ENCODE measurements at places on chromosomes 16 and 17.

GRCh38 chr17:31882571-31882970 lies 18.9 kb downstream of the UTP6 start:
- no peak for DNase-seq

DNA sequence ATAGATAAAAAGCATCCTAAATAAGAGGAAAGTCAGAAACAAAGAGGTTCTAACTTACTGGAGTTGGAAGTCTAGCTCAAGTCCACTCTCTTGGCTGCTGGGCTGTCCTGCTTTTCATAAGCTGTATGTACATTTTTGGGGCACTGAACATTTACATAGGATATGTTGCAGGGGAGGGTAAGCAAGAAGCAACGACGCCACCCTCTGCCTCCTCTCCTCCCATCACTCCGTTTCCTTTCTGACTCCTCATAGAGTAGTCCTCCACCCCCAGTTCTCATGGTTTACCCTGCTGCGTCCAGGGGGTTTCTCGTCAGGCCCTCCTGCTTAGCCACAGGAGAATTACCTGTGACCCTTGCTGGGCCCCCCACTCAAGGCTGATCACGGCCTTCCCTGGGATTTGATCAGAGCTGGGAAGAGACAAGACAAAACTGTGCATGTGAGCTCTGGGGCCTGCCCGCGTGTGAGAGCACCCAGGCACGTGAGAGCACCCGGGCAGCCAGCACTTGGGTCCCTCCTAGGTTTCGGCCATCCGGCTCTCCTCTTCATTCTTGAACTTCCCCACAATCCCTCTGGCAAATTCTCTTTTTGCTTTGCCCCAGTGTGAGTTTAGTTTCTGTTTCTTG lies 37.1 kb downstream of the TMEM11 start:
- DNase-seq: no peak

- peak; percentile 8 for DNase-seq
Observed at GRCh38 chr16:12504312-12504711, 299.4 kb downstream of the CPPED1 start.

- DNase-seq: no peak
Observed at GRCh38 chr17:36152639-36153120, 23.8 kb downstream of the TBC1D3B start.

DNA sequence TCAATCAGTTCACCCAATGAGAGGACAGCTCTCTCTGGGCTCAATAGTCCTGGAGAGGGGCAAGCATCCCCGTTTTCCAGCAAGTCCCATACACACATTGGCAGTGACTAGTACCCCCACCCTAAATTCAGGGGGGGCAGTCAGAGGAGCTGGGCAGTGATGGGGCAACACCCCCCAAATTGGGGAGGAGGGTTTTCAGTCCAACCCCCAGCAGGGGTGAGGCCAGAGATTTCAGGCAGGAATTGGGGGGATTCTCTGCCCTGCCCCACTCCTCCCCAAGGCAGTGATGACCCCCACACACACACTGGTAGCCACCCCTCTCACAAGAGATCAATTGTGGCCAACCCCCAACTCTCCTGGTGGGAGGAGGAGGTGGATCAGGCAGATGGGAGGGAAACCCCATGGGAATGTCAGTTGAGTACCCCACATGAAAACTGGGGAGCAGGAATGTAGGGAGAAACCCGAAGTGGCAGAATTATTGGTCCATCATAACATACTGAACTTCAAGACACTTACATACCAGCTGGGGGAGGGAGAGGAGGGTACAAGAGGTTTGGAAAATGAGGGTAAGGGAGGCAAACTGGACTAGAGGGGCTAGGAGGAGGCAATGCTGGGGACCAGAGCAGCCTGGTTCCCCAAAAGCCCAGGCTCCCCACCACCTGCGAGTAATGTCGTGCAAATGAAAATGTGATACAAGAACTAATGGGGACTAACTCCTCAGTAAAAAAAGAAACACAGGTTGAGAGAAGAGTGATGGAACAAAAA lies 3.1 kb downstream of the VAMP2 start:
- DNase-seq: no peak

GRCh38 chr17:6517062-6517461 lies 39.3 kb downstream of the PITPNM3 start:
- DNase-seq: no peak

DNA sequence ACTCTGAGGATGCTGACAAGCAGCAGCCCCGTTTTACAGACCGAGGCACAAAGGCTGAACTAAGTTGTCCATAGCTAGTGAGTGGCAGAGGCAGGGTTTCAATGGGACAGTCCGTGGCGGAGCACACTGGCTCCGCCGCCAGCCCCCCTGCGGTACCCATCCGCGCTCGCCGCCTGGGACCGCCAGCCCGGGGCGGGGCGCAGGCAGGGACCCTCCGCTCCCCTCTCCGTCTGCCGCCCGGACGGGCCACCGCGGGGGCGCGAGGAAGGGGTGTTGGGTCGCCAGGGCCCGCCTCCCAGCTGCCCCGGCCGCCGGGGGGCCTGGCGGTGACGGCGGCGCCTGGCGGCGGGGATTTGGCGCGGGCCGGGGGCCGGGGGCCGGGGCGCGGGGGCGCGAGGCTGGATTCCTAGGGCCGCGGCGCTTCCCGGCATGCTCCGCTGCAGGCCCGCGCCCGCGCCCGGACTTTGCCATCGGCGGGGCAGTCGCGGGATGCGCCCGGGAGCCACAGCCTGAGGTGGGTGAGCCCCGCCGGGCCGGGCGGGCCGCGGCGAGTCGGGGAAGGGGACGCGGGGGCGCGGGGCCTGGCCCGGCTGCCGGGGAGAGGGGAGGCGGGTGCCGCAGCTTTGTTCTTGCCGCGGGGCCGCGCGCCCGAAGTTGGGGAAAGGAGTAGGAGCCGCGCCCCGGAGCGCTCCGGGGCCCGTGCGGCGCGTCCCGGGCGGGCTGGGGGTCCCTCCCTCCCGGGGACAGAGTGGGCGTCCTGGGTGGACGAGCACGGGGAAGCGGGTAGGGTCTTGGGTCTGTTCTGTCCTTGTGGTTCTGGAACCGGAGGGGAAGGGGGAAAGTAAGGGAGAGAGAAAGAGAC lies at the start of gene TMEM98:
TMEM98 (plus strand) TSS at position 430 of the 862 bp plus-strand sequence. CDS start 3,376 bp downstream, outside the sequence.
- DNase-seq: no peak

DNA sequence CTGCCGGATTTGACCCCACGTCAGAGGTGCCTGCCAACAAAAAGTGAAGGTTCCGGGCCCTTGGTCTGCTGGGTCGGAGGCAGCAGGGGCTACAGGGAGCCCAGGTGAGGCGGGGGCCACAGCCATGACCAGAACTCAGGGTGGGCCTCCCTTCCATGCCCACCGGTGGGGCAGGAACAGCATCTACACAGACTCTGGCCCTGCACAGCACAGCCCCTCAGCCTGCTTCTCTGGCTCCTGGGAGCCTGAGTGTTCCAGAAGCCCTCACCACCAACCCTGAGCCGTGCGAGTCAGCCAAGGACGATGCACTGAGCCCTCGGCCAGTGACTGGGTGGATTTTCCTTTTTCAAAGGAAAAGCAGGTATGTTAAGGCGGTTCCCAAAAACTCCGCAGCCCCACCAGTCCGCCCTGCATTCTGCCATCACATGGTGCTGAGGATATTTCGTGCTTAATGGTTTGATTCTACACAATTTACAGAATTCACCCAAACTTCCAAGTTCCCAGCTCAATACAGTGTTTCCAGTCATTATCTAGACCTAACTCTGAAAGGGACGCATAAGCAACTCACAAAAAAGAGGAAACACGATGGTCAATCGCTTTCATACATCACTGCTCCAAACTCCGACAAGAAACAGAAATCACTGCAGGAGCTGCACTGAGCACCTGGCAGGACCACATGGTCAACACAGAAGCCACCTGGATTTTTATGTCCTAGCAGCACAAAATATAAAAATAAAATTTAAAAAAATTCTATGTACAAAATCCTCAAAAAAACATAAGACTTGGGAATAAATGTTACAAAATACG lies 19.4 kb upstream of the C16orf95 start:
- no peak for DNase-seq

DNA sequence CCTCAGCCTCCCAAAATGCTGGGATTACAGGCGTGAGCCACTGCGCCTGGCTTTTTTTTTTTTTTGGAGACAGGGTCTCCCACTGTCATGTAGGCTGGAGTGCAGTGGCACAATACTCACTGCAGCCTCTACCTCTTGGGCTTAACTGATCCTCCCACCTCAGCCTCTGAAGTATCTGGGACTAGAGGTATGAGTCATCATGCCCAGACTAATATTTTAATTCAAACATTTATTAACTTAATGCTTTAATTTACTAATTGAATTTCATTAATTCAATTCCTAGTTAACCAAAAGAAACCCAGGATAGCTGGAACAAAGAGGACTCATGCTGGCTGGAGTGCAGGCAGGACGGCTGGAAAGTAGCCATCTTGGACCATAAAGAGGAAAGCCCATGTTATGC lies 14.0 kb upstream of the KPNB1 start:
- no peak for DNase-seq

- DNase-seq: no peak
Observed at GRCh38 chr17:79980246-79981043, 55.2 kb downstream of the TBC1D16 start.

DNA sequence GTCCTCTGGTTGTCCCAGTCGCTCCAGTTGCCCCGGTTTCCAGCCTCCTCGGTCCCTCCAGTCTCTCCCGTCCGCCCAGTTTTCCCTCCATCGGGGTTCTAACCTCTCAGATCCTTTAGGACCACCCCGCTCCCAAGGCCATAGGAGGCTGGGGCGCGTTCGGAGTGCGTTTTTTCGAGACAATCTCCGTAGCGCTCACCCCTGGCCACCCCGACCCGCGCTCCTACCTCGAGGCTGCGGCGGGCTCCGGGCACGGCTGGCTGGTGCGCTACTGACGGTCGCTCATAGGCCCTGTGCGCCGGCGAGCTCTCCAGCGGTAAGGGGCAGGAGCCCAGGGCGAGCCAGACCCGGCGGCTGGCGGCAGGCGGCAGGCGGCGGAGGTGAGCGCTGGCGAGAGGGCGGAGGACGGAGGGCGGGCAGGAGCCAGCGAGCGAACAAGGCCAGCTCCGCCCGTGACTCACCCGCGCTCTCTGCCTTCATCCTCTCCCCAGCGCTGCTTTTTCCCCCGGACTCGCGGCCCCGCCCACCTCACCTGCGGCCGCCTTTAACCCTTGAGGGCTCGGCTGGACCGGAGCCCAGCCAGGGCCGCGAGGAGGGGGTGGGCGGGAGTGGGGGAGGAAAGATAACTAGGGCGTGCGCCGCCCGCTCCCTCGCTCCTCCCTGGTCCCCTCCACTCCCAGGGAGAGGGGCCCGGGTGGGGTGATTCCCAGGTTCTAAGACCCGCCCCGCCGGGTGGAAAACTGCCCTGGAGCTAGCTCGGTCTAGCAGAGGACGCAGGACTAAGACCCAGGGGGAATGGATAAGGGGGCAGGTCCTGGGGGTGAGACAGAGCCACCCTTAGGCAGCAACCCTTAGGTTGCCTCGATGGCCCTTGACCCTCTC lies at the start of gene SP6:
SP6 (minus strand) TSS at position 472 of the 882 bp plus-strand sequence. CDS start 2,734 bp downstream, outside the sequence.
- peak; percentile 71 for DNase-seq

DNA sequence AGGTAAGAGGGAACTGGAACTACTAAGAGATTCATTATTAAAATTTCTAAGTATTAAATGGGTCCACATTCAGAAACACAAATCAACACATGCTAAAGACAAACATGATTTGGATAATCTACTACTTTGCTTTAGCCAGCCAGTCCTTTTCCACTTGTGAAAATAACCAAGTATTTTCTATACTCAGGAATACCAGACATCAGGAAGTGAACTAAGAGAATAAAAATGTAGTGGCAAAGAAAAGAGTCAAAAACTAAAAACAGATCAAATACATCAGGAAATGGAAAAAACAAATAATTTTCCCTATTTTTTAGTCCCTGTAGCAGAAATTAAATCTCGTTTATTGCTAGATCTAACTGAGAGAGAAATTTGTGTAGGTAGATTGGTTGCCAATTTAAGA lies 78.0 kb downstream of the MYO1D start:
- DNase-seq: no peak

GRCh38 chr17:2795441-2796163 lies 636 bp upstream of the RAP1GAP2 start:
- DNase-seq: no peak

GRCh38 chr16:67593288-67593687 lies 31.0 kb downstream of the CTCF start:
- DNase-seq: no peak

DNA sequence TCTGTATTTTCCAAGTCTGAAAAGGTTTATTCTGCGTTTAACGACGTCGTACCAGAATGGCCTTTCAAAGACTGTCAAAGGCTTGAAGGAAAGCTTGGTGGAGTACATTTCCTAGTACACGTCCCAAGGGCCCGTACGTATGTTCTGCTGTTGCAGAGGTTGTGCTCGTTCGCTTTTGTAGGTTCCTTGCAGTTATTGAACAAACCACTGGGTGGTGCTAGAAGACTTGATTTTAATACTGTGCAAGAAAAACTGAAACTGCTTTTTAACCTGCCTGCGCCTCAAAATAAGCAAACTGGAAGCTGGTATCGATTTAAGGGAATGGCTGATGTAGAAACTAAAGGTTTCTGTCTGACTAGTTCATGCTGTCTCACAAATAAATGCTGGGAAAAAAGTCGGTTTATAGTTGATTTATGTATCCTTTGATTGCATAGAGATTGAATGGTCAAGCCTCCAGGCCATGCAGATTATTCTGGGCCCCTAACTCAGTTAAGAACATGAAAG lies 54.6 kb downstream of the USP10 start:
- DNase-seq: peak; percentile 19

Measured in NCI-H1105 (cell line).